COLO829 (cell line): ENCODE measurements at places on chromosomes 6 and 20.

DNA sequence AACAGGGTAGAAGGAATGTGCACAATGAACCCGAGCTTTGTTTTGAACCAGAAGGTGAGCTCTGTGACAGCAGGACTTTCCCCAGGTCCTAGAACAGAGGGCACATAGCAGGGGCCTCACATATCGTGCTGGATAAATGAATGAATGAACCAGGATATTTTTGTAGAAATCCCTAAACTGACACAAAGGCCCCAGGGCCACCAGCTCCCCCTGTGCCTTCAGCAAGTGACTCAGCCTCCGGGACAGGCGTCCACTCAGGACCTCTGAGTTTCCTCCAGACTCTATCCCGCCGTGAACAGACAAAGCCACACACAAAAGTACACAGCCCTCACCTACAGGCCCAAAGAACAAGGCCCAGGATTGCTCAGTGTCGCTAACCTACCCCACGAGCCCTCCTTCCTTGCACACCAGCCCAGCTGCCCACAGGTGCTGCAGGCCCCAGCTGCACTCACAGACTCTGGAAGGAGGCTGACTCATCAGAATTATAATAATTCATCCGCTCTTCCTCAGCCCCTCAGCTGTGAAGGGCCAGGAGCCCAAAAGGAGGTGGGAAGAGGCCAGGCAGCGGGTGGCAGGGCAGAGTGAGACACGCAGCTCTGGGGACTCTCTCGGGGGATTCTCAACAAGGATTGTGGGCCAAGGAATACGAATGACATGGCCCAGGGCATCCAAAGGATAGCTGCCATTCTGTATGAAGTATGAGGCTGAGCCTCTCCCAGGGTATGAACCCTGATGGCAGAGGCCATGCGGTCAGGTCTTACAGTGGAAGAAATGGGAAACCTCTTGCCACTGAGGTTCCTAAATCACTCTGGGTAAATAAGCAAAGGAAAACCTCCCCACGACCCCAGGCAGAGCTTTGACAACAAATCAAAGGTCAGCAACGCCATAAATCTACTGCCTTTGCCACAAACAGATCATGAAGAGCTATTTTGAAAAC is 40.9 kb downstream of the SUMO4 start:
- DNase-seq, result no peak

- DNase-seq, result no peak
Measured at GRCh38 chr6:167758309-167759023, 68.2 kb upstream of the AFDN start.

DNA sequence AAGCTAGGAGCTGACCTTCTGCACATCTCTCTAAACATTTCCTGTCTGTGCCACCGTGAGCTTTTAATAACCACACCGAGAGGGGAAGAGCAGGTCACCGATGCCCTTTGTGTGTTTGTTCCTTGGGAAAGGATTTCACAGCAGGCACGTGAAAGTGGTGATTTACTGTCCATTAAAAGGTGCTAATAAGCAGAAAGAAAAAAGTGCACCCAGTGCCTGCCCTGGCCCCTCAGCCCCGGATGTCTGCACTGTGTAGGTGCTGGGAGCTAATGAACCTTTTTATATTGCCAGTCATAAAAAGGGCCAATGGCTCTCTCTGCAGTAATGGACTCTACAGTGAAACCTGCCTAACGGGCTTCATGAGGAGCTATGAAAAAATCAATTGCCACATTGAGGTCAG is 312.6 kb downstream of the C6orf118 start:
- DNase-seq, result no peak

GRCh38 chr6:40499215-40499614 is 87.9 kb downstream of the LRFN2 start:
- DNase-seq, result no peak

DNA sequence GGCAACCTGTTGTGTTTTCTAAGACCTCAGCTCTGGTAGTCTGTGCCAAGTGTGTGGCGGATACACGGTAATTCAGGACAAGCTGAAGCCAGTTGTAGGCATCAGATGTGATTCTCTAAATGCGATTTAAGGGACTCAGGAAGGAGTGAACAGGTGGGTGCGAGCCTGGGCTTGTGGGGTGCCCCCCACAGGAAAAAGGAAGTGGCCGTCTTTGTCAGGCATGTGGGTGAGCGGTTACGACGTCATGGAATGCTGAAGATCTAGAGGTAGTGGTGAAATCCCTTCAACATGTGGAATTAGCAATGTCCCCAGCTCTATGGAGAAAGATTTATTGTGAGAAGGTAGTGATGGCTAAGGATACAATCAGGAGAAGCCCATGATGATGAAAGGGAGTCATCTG is 95.1 kb upstream of the EXOC2 start:
- DNase-seq, result no peak
